ENCODE measurements at places on chromosomes 7 and 10.
A peak's percentile ranks its signal among the peaks of the same experiment; 100 is the strongest.

GRCh38 chr10:112082120-112082519, 101.4 kb downstream of the GPAM start:
- DNase-seq: peak; percentile 31

DNA sequence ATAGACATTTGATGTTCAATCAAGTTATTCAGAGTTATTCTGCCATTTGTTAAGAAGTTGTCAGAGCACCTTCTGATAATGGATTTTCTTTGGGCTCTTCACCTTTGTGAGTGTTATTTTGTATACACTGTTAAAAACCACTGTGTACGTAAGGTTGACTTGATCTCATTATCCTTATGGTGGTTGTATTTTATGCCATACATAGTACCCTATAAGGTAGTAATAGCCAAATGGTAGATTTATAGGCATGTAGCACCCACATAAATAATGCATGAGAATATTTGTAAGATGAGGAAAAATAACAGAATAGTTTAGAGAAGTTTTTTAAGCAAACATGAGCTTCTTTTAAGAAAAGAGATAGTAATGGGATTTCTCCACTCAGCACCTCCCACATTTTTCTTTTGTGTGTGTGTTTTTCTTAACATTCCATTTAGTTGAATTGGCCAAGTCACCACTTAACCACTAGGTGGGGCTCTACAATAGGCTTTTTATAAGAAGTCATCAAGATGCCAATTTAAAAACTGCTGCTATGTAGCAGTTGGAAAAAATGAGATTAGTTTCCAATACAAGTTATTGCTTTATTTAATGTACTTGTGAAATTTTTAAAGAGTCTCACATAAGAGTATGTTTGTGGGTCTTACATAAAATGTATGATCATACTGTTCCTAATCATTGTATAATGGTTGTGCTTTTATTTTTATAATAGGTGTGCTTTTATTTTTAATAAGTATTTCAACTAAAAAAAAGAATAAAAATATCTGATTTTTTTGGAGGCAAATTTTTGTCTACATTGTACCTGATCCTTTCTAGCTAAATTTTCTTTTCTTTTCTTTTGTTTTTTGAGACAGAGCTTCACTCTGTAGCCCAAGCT, 41.1 kb upstream of the STMP1 start:
- no peak for DNase-seq

- DNase-seq: peak; percentile 1
Measured at GRCh38 chr7:939843-940242, 14.6 kb downstream of the ADAP1 start.

DNA sequence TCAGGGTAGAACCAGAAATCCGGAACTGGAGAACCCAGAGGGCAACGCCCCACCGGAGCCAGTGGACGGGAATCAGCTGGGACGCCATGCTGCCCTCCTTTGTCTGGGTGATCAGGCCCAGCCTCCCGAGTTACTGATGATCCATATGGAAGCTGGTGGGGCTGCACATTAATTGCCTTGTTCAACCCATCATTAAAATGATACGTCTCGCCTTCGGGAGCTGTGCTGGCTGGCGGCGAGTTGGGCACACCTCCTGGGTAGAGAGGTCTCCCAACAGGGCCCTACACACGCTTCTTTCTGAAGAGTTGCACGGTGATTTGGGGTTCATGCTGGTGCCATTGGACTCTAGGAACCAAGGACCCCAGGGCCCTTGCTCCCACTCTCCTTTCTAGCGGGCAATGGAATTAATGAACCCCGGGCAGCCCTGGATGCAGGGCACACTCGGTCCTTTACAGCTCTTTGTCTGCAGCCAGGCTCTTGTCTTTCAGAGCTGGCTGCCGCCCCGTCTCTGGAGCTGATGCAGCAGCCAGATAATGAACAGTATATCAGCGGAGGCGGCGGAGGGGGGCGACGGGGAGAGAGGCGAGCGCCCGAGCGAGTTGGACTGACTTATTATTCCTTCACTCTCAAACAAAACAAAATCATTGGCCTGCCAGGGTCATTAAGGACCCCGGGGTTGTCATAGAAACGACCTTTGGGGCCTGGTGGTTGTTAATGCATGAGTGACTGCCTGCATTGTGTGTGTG, 412.2 kb upstream of the ZMIZ1 start:
- DNase-seq: peak; percentile 33

GRCh38 chr10:11642566-11642965, 31.1 kb upstream of the USP6NL start:
- no peak for DNase-seq

DNA sequence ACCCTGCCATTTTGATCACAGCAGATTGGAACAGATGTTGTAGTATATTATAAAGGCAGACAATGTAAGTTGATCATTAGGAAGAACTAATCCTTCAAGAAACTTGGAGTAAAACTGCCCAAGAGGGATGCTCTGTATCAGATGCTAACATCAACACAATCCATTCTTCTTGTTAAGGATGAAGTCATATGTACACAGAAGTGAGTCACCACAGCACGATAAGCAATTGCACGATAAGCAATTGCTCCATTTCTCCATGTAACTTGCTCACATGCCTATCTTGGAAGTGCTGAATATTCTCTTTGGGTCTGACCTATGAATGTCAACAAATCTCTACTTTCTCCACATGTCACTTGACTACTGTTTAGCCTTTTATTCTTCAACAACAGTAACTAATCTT, 41.5 kb upstream of the DMTF1 start:
- DNase-seq: no peak

GRCh38 chr10:63421591-63421990, 44.2 kb downstream of the JMJD1C start:
- DNase-seq: no peak

GRCh38 chr10:88039496-88040200, 176.2 kb downstream of the PTEN start:
- DNase-seq: no peak

GRCh38 chr7:39688611-39689480, 65.5 kb downstream of the RALA start:
- DNase-seq: no peak

DNA sequence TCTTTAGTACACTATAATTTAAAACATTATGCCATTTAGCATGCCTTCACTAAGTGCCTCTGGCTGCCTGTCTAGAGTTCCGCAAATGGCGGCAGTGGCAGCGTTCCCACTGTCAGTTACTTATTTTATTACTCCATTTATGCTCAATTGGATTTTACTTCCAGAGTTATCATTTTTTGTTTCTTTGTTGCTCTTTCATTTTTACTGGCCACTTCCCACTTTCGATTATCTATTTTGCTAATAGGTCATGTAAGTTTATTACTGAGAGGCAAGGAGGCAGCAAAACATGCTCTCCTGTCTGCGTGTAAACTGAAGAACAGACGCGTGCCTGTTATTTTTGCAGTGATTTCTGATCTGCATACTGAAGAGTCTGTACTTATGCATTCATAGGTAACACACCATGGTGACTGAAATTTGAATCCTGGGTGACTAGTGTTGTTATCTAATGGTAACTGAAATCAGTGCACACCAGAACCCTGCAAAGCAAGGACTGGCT, 23.1 kb downstream of the KDM7A start:
- no peak for DNase-seq

DNA sequence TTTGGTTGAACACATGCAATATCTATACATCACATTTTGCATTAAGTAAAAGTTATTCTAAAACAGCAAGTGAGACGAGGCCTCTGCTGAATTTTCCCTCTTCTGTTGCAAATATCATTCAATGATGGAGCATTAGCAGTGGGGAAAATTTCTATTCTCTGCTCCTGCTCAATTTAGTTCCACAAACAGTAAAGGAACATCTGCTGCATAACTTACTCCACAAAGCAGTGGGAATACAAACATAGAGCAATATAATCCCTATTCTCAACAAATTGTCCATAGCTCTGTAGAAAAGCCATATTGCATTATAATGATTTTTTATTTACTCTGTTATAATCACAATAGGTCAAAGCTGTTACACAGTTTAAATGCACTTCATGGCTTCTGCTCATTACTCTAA, 5.9 kb downstream of the AGR3 start:
- no peak for DNase-seq

GRCh38 chr7:35584990-35585389, 109.9 kb downstream of the HERPUD2 start:
- no peak for DNase-seq

GRCh38 chr10:89118091-89118490, 89.0 kb downstream of the CH25H start:
- DNase-seq: no peak

DNA sequence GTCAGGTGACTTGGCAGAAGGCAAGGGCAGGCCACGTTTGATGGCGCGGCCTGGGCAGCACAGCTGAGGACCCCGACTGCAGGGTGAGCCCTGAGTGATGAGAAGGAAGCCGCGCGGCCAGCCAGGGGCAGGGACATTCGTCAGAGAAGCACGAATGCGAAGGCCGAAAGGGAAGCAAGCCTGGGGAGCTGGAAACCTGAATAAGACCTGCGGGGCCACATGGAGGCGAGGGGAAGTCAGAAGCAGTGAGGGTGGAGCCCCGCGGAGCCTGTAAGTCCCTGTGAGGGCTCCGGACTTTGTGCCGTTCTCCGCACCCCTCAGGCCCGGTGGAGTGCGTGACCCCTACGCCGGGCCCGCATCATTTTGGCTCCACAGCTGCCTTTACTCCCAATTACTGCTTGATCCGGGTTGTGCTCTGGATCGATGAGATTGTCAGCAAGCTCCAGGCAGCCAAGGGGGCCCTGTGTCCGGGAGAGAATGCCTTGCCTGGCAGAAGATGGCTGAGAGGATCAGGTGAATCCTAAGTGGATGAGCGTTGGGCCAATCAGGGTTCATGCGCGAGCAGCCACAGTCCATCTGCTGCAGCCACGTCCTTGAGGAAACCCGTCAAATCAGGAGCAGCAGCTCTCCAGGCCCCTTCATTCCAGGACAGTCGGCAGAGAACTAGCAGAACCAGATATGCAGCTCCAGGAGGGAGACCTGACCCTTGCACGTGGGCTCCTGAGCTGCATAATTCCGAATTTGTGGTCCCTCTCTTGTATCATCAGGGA, 293.3 kb upstream of the SHH start:
- no peak for DNase-seq

GRCh38 chr7:19026888-19027287, 90.5 kb downstream of the TWIST1 start:
- no peak for DNase-seq

- DNase-seq: no peak
Measured at GRCh38 chr7:25619381-25619780, 391.1 kb upstream of the NPVF start.

- no peak for DNase-seq
Measured at GRCh38 chr10:130458509-130458908, 322.3 kb downstream of the GLRX3 start.

DNA sequence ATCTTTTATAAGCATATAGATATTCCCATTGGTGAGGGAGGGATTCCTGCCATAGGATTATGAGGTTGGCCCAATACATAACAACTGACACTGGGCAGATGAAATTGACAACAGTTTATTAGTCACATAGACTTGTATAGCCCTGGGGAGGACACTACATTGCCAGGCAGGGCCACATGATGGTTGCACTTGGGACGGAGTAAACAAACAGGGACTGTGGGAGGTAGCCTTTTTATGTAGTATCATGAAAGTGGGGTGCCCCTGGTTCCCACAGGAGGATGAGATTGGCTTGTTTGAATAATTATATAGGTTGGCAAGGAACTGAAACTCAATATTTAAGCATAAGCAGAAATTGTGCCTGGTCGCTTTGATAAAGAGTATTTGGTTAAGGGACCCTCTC, 23.5 kb downstream of the TRIM24 start:
- no peak for DNase-seq

DNA sequence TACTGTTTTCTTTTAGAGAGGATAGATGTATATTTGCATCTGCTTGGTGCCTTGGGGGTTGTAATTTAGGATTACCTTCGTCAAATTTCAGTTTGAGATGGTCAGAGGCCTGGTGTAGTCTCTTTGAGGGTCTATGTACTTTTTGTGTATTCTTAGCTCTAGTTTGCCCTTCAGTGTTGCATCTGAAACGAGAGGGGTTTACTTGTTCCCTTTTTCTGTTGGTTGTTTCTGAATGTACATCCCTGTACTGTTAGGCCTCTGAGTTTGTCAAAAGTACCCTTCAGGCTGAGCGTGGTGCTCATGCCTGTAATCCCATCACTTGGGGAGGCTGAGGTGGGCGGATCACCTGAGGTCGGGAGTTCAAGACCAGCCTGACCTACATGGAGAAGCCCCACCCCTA, 60.0 kb downstream of the MLLT10 start:
- DNase-seq: no peak

GRCh38 chr7:123492485-123492884, 41.9 kb downstream of the IQUB start:
- no peak for DNase-seq

- DNase-seq: no peak
Measured at GRCh38 chr7:74017125-74017524, 10.8 kb upstream of the ELN start.

DNA sequence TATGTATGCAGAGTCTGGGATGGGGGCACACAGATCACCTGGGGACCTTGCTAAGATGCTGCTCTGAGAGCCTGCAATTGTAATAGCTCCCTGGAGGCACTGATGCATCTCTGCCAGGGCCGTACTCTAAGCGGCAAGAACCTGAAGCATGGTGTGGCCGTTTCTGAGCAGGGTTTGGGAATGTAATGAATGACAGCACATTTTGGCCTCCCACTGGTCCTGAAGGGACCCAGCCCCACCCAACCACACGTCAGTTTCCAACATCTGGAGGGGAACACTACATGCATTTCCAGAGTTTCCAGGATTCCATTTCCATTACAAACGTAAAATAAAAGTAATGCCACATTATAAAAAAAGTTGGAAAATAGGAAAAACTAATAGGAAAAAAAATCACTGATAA, 14.0 kb downstream of the ZCCHC24 start:
- DNase-seq: peak; percentile 17

DNA sequence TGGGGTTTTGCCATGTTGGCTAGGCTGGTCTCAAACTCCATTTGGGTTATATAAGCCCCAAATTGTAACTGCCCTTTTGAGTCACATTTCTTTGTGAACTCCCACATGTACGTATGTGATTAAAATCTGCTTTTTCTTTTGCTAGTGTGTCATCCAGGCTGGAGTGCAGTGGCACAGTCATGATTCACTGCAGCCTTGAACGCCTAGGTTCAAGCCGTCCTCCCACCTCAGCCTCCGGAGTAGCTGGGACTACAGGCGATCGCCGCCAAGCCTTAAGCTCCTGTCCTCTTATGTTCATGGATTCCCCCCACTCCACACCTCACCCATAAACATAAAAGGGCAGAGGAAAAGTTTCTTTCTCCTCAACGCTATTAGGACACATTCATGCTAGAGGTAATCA, 4.4 kb upstream of the SMC3 start:
- DNase-seq: no peak

GRCh38 chr7:12911053-12911452, 223.6 kb downstream of the ARL4A start:
- no peak for DNase-seq

- DNase-seq: no peak
Measured at GRCh38 chr7:96973986-96974385, 31.4 kb upstream of the DLX6 start.

All from left cardiac atrium (tissue), 4 donors.